ENCODE measurements at places on chromosomes 7 and 10.

- no peak for DNase-seq
These were observed 3.2 kb downstream of the GLI3 start for GRCh38 chr7:42233695-42234331.

DNA sequence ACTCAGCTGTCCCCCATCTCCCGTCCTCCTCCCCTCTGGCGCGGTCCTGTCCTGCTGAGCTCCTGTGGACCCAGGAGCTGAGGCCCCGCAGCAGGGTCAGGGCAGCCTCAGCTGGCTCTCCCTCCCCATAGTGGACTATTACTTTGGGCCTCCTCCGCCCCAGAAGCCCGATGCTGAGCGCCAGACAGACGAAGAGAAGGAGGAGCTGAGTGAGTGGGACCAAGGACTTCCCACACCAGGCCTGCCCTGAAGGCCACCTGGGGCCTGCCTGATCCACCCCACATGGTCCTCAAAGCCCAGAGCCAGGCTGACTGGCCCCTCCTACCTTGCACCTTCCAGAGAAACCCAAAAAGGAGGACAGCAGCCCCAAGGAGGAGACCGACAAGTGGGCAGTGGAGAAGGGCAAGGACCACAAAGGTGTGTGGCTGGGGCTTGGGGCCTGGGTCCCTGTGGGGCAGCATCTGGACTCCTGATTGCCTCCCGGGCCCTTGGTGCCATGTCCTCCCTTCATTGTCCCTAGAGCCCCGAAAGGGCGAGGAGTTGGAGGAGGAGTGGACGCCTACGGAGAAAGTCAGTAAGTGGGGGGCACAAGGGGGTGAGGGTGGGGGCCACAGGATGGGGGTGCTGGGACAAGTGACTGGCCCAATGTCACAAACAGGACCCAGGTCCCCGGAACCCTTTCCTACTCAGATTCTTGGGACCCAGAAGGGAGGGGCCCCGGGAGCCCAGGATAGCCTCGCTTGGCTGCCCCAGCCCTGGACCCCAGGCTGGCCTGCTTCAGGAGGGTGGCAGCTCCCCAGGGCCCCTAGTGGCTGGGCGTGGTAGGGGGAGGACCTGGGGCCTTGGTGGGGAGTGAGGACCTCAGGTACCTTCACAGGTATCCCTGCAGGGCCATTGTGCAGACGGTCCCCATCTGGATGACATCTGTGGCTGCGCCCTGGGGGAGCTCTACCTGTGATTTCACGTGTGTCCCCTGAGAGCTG, 4.9 kb downstream of the AEBP1 start:
- no peak for DNase-seq

DNA sequence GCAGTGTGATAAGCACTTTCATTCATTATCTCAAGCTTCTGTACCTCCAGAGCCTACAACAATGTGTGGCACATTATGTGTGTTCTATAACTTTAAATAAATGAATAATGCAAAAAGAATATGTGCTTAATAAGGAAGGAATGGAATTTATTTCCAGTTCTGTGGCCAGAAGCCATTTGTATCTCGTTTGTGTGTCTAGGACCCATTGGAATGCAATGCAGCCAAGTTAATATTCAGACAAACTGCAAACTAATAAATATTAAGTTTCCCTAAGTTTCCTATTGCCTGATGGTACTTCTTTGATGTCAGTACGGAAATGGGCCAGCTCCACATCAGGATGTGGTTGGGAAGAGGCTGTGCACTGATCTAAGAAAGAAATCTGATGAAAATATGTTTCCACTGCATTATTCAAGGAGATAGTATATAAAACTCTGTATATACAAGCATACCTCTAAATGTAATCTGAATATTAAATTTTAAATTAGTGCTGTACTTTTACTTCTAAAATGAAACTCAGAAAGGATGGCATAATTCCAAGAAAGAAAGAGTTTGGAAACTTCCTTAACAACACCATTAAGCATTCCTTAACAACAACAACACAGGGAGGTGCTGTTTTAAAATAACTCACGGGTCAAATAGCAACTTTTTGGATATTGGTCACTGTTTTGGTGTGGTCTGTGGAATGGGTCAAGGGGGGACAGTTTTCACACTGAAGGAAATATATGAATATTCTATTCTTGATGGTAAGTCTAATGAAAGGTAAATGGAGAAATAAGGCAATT, 29.4 kb upstream of the ANKRD30A start:
- DNase-seq: no peak

GRCh38 chr10:35394411-35394851, 58.1 kb downstream of the CCNY start:
- no peak for DNase-seq

- no peak for DNase-seq
These were observed 41.1 kb downstream of the GARS1 start for GRCh38 chr7:30635798-30636197.

GRCh38 chr7:142438923-142439515, 181.2 kb upstream of the PRSS58 start:
- DNase-seq: no peak

DNA sequence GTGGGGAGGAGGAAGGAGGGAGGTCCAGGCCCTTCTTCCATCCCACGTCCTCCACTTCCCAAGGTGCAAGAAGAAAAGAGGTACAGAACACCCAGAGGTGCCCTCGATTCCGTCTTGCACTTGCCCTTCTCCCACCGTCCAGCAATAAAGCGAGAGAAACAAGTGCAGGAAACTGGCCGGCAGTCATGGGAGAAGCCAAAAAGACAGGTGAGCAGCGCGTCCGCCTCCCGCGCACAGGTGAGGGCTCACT, 1.3 kb downstream of the C10orf95 start:
- DNase-seq: no peak

- peak; percentile 37 for DNase-seq
These were observed 113.6 kb upstream of the AMPH start for GRCh38 chr7:38744746-38745145.

- no peak for DNase-seq
These were observed 445.7 kb upstream of the FOXK1 start for GRCh38 chr7:4236389-4236788.

GRCh38 chr10:4213441-4213840, 428.4 kb upstream of the KLF6 start:
- no peak for DNase-seq

GRCh38 chr7:20776942-20777341, 9.7 kb downstream of the SP8 start:
- no peak for DNase-seq

GRCh38 chr7:64774204-64774842, 19.9 kb upstream of the ZNF138 start:
- no peak for DNase-seq

DNA sequence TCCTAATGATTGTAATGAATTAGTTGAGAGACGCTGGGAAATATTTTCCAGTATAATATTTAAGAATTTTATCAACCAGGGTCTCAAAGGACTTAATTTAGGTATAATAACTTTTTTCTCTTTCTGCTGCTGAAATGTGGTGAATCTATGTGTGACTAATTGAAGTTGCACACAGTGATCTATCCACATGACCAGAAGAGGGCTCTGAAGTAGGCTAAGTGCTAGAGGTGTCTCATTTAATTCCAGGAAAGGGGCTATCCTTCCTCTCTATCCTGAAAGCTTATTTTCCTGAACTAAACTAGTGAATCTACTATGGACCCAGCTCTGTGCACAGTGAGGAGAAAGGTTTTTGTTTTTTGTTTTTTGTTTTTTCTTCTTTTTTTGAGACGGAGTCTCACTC, 294.4 kb upstream of the MYO3A start:
- no peak for DNase-seq

Data from epithelial cell of prostate (primary cell).